Activated CD8-positive, alpha-beta memory T cell treated with anti-CD3 and anti-CD28 coated beads, Interleukin-2, amount 50 U/mL, for 48 hours (primary cell): ENCODE measurements at places on chromosomes 11 and 22.

- no peak for DNase-seq
Measured at GRCh38 chr11:35747668-35748067, 85.1 kb downstream of the TRIM44 start.

- DNase-seq = no peak
Measured at GRCh38 chr11:88280673-88281316, 56.7 kb downstream of the CTSC start.

DNA sequence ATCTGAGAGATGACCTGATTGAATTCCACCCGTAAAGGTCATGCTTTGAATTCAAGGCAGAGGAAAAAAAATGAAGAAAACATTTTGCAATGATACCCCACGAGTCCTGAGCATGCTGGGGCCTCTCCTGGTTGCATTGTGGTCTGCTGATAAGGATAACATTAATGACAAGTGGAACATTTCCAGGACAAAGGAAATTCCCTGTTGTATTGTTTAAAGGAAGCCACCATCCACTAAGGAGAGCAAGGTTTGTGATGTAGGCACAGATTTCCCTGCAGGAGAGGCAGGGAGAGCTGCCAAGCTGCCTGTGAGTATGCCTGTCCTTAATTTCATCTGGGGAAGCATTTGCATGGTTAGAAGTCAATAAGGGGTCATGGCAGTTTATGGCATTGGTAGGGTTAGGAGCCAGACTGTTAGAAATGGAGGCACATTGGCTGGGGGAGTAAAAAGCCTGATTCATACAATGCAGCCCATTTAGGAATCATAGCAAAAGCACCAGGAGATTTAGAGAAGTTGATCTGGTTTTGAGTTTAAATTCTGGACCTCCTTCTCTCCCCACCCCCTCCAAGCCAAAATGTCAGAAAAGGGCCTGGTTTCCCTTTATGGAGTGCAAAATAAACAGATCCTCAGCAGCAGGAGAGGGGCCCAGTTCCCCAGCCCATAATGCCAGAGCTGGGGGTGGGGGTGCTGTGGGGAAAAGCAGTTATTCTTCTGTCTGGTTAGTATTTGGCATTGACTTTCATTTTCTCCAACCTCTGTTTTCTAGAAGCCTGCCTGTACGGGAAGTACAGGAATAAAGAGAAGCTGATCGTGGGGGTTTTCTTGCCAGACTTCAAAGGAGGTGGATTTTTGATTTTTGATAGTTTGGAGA is 22.1 kb downstream of the FLI1 start:
- DNase-seq = no peak

- DNase-seq = no peak
Measured at GRCh38 chr11:66089067-66089466, 19.0 kb downstream of the PACS1 start.

GRCh38 chr11:102430158-102430836 is 22.3 kb downstream of the TMEM123 start:
- no peak for DNase-seq

DNA sequence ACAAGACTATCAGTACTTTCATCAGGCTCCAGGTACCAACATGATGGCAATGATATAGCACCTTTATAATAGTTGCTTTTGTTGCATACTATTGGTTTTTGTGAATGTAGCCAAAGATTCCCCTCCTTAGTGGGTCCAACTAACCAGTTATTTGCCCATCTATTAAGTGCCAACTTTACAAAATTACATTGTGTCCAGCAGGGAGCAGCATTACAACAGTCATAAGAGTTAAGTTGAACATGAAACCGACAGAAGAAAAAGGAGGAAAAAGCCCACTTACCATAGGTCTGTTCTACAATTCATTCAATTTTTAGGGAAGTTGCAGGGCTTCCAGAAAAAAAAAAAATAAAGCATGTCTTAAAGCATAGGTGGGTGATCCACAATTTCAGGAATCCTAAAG is 21.6 kb downstream of the IMMP1L start:
- DNase-seq = no peak

DNA sequence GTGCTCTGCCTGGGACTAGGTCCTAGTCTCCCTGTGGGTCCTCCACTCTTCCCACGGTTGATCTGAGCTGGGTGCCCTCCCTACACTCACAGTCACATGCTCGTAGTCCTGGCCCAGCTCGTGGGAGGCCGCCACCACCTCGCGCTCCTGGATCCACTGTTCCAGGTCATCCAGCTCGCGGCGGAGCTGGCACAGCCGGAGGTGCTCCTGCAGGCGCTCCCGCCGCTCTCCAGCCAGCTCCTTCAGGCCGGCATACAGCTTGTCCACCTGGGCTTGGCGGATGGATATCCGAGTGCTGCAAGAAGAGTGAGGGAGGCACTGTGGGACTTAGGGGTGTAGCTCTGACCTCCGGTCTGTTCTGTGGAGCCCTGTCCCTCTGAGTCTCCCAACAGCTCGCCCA is 14.8 kb upstream of the RBM4B start:
- DNase-seq = no peak

- no peak for DNase-seq
Measured at GRCh38 chr22:36164621-36165020, 4.1 kb upstream of the APOL3 start.

DNA sequence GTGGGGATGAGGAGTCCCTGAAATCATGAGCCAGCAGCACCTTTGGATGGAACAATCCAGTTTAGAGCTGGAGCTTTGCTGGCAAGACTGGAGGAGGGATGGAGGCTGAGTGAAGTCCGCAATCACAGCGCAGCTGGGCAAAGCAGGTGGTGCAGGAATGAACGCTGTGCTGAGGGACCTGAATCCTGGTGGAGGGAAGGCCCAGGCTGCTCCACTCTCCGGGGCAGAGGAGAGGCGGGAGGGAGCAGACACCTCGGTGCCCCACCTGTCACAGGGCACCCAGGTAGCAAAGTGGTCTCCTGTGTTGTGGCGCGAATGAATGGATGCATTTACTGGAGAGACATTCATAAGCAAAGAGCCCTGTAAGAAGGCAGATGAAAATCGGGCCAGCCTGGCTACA is 124.8 kb upstream of the ANO1 start:
- no peak for DNase-seq

DNA sequence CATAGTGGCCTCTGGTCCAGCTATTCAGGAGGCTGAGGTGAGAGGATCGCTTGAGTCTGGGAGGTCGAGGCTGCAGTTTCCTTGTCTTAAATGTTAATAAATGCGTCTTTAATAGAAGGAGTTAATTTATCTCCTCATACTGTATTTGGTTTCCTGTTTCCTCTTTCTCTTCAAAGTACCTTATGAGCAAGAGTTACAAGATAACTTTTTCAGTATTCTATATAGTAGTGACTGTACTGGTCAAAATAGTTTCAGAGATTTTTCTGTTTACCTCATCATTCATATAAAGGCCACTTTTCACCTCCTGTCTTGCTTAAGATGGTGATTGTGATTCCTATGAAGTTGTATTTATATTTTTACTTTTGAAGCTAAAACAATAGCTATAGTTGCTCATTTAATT is 50.9 kb downstream of the MCAM start:
- DNase-seq = no peak

- DNase-seq = no peak
Measured at GRCh38 chr11:86735451-86736290, 63.3 kb upstream of the ME3 start.

DNA sequence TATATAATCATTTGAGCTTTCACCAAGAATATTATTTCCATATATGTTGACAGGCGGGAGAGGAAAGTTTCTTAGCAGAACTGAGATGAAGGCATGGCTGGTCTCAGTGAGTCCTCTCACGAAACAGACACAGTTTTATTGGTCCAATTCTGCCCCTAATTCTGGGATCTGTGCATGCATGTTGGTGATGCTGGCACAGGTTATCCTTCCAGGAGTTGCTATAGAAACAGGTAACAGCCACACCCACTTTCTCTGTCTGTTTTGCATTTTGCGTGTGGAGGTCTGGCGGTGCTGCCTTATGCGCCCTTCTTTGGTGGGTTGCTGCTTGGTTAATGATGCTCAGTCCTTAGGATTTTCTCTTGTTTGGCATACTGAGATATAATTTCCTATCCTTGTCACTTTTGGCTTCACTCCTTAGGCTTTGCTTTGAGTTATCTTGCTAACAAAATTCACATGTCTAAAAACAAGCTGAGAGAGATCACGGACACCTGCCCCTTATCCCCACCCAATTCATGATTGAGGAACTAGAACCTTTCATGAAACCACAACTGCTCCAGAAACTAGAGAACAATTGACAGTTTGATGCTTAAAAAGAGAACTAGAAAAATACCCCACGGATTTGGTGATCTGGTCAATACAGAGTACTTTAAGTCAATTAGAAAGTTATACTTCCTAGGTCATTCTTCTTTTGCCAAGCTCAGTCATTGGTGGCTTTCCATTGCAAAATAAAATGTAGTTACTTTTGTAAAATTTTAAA is 189.3 kb downstream of the FAT3 start:
- no peak for DNase-seq

DNA sequence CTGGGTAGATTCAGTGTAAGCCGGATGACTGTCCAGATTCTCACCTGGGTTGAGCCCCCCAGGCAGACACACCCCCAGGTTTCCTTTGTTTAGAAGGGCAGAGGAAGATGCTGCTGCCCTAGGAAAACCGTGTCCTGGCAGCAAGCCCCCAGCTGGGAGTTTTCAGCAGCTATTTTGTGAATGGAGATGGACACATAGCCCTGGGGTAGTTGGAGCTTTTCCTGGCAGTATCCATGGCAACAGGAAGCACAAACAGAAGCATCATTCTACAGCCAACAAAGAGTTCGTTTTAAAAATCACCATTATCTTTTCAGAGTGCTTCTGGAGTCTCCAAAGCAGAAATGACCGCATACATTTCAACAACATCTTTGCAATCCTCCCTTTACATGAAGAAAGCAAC is 245.5 kb downstream of the BRD1 start:
- no peak for DNase-seq

- no peak for DNase-seq
Measured at GRCh38 chr22:30680991-30681770, 13.5 kb upstream of the OSBP2 start.

DNA sequence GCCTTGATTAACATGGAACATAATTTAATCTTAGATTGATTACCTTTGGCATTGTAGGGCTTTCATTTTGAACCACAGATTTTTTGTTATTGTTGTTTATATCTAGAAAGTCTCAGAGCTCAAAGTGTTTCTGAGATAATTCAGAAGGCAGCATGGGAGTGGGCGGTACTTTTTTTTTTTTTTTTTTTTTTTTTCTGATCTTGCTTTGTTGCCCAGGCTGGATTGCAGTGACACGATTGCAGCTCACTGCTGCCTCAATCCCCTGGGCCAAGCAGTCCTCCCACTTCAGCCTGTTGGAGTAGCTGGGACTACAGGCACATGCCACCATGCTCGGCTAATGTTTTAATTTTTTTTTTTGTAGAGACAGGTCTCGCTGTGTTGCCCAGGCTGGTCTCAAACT is 21.5 kb downstream of the CAT start:
- no peak for DNase-seq

GRCh38 chr22:30004101-30004500 is 76.2 kb upstream of the HORMAD2 start:
- DNase-seq = no peak

GRCh38 chr11:91241226-91241625 is 983.4 kb upstream of the FAT3 start:
- no peak for DNase-seq

- DNase-seq = no peak
Measured at GRCh38 chr22:42171417-42171816, 40.8 kb upstream of the CYP2D6 start.

DNA sequence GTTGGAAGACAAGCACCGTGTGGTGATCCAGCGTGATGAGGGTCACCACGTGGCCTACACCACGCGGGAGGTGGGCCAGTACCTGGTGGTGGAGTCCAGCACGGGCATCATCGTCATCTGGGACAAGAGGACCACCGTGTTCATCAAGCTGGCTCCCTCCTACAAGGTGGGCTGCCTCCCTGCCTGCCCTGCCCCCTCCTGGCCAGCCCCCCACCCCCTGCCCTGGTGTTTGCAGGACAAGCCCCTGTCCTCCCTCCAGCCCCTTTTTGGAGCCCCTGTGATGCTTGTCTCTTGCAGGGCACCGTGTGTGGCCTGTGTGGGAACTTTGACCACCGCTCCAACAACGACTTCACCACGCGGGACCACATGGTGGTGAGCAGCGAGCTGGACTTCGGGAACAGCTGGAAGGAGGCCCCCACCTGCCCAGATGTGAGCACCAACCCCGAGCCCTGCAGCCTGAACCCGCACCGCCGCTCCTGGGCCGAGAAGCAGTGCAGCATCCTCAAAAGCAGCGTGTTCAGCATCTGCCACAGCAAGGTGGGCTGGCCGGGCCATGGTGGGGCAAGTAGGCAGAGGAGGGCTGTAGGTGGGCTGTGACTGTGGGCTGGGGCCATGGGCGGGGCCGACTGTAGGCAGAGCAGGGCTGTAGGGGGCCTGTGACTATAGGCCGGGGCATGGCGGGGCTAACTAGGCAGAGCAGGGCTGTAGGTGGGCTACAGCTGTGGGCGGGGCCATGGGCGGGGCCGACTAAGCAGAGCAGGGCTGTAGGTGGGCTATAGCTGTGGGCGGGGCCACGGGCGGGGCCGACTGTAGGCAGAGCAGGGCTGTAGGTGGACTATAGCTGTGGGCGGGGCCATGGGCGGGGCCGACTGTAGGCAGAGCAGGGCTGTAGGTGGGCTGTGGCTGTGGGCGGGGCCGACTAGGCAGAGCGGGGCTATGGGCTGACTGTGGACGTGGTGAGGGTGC is 13.6 kb downstream of the MUC2 start:
- no peak for DNase-seq

- no peak for DNase-seq
Measured at GRCh38 chr22:46084943-46085827, 65.1 kb upstream of the PPARA start.

DNA sequence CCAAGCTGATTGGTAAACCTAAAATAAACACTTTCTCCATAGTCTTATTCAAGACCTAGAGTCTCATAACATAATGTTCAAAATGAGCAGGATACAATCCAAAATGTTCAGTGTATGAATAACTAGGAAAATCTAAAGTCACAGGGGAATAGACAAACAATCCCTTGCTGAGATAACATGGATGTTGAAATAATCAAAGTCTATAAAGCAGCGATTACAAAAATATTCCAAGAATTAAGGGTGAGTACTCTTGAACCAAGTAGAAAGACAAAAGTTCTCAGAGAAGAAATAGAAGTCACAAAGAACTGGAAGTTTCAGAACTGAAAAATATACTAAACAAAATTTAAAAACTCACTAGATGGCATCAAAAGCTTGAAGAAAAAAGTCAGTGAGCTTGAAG is 561.0 kb downstream of the INSC start:
- no peak for DNase-seq

DNA sequence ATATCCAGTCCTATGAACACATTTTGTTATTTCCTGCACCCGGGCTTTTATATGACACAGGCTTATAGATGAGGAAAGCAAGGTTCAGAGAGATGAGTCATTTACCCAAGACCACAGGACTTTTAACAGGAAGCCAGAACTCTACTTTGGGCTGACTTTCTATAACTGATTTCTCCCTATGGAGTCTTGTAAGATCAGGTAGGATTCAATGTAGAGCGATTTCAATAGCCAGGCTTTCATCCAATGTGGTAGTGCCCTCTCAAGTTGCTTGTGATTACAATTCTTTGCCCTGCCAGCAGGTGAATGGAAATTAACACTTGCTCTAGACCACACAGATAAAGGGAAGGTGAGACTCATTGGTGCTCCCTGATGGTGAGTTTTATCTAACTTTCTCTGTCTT is 378.3 kb downstream of the INSC start:
- DNase-seq = no peak

- no peak for DNase-seq
Measured at GRCh38 chr11:10476927-10477689, 22.0 kb downstream of the AMPD3 start.
